Peyer's patch (tissue), 4 donors: ENCODE measurements at places on chromosomes 13 and 19. TPM values are rescaled to one million over a fixed set of nuclear protein-coding genes. Genes with fewer than 3 reads are reported as not detected.

TPM4 gene
- 423 TPM for total RNA-seq

GRCh38 chr13:85236413-85236812 lies 562.8 kb downstream of the SLITRK6 start:
- H3K36me3 ChIP-seq: no peaks in the 10 kb centered on the region
- no peak overlapping the region for H3K27ac ChIP-seq
- DNase-seq: no peak
- no peak overlapping the region for H3K4me3 ChIP-seq

IL11 gene
- not detected for total RNA-seq

PRTN3 gene
- not detected for total RNA-seq

ZNF790 gene
- total RNA-seq: 3.2 TPM

SPC24 gene
- 3.0 TPM for total RNA-seq

GRCh38 chr13:70363991-70364390 lies 255.7 kb upstream of the KLHL1 start:
- no peak for DNase-seq
- H3K27ac ChIP-seq: no peak overlapping the region
- no peaks in the 10 kb centered on the region for H3K4me1 ChIP-seq
- H3K36me3 ChIP-seq: no peaks in the 10 kb centered on the region
- no peak overlapping the region for H3K4me3 ChIP-seq

CFAP97D2 gene
- not detected for total RNA-seq

SBSN gene
- not detected for total RNA-seq

KLK15 gene
- total RNA-seq: not detected

ADGRE3 gene
- not detected for total RNA-seq

GRCh38 chr13:75607447-75607846 lies 28.7 kb upstream of the LMO7 start:
- no peak overlapping the region for H3K27ac ChIP-seq
- no peaks in the 10 kb centered on the region for H3K27me3 ChIP-seq
- no peaks in the 10 kb centered on the region for H3K4me1 ChIP-seq
- H3K4me3 ChIP-seq: no peak overlapping the region

DNA sequence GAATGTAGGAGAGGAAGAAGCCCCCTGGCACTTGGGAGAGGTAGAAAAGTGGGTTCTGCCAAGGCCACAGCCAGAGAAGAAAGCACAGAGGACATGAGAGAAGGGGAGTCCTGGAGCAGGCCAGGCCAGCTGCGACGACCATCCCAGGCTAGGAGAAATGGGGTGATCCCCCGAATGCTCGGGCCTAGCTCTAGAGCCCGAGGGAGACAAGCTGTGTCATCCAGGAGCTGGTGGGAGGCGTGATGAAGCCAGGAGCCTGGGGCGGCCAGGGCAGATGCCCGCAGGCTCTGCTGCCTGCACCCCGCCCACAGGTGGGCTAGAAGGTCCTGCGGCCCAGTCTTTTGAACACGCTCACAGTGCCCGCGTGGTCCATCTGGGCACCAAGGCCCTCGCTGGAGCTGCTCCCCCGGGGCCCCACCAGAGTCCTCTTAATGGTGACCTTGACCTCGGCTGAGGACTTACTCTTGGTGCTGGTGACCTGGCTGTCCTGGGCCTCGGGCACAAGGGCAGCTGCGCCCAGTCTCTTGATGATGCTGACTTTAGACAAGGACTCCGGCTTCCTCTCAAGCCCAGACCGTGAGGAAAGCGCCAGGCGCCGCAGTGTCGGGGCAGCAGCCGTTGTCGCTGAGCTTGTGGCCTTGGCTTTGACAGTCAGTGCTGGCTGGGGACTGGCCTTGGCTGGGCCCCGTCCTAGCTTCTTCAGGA lies 26.5 kb downstream of the C19orf47 start:
- no peak overlapping the region for H3K4me3 ChIP-seq
- H3K27me3 ChIP-seq: no peaks in the 10 kb centered on the region
- no peak for DNase-seq
- H3K27ac ChIP-seq: no peak overlapping the region

GRCh38 chr19:28514166-28514565 lies 698.8 kb downstream of the UQCRFS1 start:
- no peak for DNase-seq
- H3K36me3 ChIP-seq: no peaks in the 10 kb centered on the region
- H3K27me3 ChIP-seq: no peaks in the 10 kb centered on the region
- no peak overlapping the region for H3K27ac ChIP-seq

GRCh38 chr19:36128392-36128736 lies 11.5 kb upstream of the CAPNS1 start:
- peak; percentile 77 for DNase-seq
- H3K4me3 ChIP-seq: peak overlapping the region; percentile 60
- H3K27ac ChIP-seq: peak overlapping the region; percentile 89
- peaks cover 5% of the 10 kb centered on the region for H3K4me1 ChIP-seq

ZNF222 gene
- 10.7 TPM for total RNA-seq

DNA sequence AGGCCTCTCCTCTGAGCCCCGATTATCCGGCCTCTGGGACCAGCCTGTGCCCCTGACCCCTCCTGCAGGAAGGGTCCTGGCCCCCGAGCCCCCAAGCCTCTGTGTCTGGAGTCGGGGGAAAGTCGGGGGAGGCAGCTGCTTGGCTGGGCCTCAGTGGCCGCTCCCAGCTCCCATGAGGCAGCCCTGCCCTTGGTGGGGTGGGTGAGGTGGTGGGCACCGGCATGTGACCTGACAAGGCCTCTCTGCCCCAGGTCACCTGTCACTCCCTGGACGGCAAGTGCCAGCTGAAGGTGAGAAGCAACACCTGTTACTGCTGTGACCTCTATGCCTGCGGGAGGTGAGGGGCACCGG lies 41.5 kb downstream of the TMEM255B start:
- peaks cover 6% of the 10 kb centered on the region for H3K4me1 ChIP-seq

GRCh38 chr13:60654415-60654814 lies 257.4 kb downstream of the TDRD3 start:
- H3K36me3 ChIP-seq: no peaks in the 10 kb centered on the region
- no peak overlapping the region for H3K27ac ChIP-seq
- no peak for DNase-seq
- no peaks in the 10 kb centered on the region for H3K4me1 ChIP-seq

GRCh38 chr13:83281654-83282053 lies 600.6 kb downstream of the SLITRK1 start:
- H3K36me3 ChIP-seq: no peaks in the 10 kb centered on the region
- no peak for DNase-seq
- H3K27ac ChIP-seq: no peak overlapping the region
- H3K4me3 ChIP-seq: no peak overlapping the region
- no peaks in the 10 kb centered on the region for H3K4me1 ChIP-seq
- H3K27me3 ChIP-seq: no peaks in the 10 kb centered on the region

FSD1 gene
- total RNA-seq: 1.0 TPM

IGSF23 gene
- total RNA-seq: not detected

DNA sequence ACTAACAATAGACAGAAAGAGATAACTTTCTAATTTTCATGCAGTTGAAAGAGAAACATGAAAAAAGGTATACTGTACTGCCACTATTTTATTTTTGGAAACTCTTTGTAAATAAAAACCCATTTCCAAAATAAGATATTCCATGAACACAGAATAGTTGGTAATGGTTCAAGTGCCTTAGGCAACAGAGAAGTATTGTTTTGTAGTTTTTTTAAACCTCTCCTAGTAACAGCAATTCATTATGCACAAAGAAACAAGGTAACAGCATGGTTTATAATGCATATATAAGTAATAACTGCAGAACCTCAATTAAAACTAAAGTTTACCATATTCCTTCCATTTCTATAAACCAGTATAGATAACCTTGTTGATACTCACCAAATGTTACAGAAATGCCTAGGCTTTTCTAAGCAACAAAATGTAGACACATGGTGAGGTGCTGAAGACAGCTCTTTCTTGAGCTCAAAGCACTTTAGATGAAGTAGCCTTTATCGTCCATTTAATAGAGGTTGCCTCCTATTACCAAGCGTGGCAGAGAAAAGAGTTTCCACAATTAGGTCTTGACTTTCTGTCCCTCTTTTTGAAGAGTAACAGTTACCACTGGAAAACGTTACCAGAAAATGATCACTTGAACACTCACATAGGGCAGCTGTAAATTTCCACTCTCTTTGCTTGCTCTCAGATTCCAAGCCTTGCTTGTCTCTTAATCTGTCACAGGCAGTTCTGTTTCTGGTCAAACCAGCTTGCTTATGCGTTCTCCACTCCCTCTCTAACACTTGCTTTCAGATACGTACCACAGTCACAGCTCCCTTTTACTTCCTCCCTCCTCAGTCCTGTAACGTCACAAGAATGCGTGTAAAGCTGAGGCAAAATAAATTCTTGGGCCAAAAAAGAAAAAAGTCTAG lies 42.9 kb downstream of the CAB39L start:
- H3K36me3 ChIP-seq: no peaks in the 10 kb centered on the region
- H3K27me3 ChIP-seq: no peaks in the 10 kb centered on the region
- no peaks in the 10 kb centered on the region for H3K4me1 ChIP-seq
- H3K27ac ChIP-seq: peak overlapping the region; percentile 56
- H3K4me3 ChIP-seq: no peak overlapping the region
- DNase-seq: no peak

- no peak for DNase-seq
- no peaks in the 10 kb centered on the region for H3K36me3 ChIP-seq
- H3K27me3 ChIP-seq: no peaks in the 10 kb centered on the region
- no peak overlapping the region for H3K27ac ChIP-seq
- no peaks in the 10 kb centered on the region for H3K4me1 ChIP-seq
These were observed 1747.0 kb downstream of the OLFM4 start for GRCh38 chr13:54775501-54776191.

DNA sequence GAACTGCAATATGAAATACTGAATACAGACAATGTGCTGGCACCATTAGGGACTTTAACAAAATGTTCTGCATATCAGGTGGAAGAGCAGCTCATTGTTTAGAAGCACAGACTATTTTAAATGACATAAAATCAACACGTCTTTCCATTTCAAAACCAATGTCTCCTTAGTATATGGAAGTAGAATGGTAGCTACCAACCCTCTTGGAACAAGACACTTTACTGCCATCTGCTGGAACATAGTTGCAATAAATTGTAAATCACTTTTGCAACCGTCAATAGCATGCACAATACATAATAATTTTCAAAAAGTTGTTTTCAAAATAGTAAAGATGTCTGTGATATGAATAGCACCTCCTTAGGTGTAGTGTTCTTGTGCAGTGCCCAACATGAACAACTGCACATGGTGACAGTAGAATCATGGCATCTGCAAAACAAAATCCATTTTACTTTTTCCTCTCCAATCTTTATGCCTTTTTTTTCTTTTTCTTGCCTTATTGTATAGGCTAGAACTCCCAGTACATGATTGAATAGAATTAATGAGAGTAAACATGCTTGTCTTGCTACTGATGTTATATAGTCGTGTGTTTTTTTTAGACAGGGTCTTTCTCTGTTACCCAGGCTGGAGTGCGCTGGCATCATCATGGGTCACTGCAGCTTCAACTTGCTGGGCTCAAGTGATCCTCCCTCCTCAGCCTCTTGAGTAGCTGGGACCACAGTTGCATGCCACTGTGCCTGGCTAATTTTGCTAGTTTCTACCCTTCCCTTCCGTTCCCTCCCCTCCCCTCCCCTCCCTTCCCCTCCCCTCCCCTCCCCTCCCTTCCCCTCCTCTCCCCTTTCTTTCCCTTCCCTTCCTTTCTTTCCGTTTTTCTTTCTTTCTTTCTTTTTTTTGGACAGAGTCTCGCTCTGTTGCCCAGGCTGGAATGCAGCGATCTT lies 7.8 kb upstream of the LYPD5 start:
- H3K4me1 ChIP-seq: no peaks in the 10 kb centered on the region
- H3K4me3 ChIP-seq: no peak overlapping the region
- H3K27me3 ChIP-seq: no peaks in the 10 kb centered on the region
- H3K36me3 ChIP-seq: no peaks in the 10 kb centered on the region

DNA sequence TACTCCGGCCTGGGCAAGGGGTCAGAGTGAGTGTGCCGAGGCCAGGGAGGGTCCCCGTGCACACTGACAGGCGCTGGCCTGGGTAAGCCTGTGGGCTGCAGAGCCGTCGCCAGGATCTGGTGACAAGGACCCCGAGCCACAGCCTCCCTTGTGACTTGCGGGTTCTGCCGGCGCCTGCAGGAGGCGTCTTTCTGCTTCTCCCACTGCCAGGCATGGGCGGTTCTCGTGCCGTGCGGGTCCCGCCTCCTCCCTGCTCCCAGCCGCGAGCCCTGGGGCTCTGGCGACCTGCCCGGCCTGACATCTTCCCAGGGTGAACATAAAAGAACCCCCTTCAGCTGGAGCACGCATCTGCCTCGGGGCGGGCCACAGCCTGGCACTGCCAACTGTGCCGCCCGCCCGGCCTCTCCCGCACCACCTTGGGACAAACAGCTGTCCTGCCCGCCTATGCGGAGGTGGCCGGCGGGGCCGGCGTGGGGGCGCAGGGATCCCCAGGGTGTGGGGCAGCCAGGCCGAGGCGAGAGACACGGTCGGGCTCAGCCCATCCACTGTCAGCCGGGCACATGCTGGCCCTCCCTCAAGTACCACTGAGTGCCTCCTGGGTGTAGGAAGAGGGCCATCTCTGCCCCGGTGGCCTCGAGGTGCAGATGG lies 1.5 kb upstream of the HCN2 start:
- no peak overlapping the region for H3K4me3 ChIP-seq
- H3K27me3 ChIP-seq: no peaks in the 10 kb centered on the region
- no peaks in the 10 kb centered on the region for H3K36me3 ChIP-seq
- DNase-seq: peak; percentile 37

DNA sequence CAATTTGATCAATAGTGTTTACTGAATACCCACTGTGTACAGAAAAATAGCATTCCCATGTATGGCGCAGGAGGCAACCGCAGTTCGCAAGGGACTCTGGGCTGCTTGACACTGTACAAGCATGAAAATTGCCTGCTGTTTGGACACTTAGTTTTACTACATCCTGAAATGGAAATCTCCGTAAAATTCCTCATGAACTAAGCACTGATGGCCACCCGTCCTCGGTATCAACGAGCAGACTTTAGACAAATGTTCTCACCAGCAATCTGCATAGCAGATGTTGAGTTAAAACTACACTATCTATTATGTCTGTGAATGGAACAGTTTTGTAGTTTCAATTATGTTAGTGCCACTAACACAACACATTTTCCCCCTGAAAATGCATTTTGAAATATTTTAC lies 294.7 kb downstream of the DCLK1 start:
- H3K27ac ChIP-seq: no peak overlapping the region
- no peaks in the 10 kb centered on the region for H3K4me1 ChIP-seq
- H3K36me3 ChIP-seq: no peaks in the 10 kb centered on the region
- no peaks in the 10 kb centered on the region for H3K27me3 ChIP-seq

DNA sequence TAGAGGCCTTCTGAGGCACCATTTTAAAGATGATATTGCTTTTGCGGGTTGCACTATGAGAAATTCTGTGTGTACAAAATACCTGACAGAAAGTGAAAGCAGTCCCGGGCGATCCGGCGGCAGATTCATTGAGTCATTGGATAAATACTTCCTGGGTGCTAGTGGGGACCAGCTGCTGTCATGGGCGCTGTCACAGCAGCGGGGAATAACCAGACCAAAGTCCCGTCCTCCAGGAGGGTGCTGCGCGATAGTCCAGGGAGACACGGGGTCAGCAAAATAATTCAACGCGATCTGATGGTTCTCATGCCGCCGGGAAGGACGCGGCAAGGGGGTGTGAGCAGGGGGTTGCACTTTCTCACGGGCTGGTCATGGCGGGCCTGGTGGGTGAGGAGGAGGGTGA lies 13.5 kb downstream of the ZFR2 start:
- peak overlapping the region; percentile 20 for H3K4me3 ChIP-seq
- H3K36me3 ChIP-seq: no peaks in the 10 kb centered on the region
- no peak overlapping the region for H3K27ac ChIP-seq
- no peaks in the 10 kb centered on the region for H3K4me1 ChIP-seq
- no peak for DNase-seq
